ENCODE measurements at places on chromosomes 1 and 21. TPM values are rescaled to one million over a fixed set of nuclear protein-coding genes. Genes with fewer than 3 reads are reported as not detected.

TEDDM1 gene
- not detected for total RNA-seq

CHD1L gene
- 36.6 TPM for total RNA-seq

GJB3 gene
- 0.54 TPM for total RNA-seq

CD5L gene
- not detected for total RNA-seq

IL24 gene
- total RNA-seq, result not detected

SCMH1 gene
- total RNA-seq, result 41.7 TPM

RAP1GAP gene
- 0.92 TPM for total RNA-seq

UROD gene
- total RNA-seq, result 67.4 TPM

DNA sequence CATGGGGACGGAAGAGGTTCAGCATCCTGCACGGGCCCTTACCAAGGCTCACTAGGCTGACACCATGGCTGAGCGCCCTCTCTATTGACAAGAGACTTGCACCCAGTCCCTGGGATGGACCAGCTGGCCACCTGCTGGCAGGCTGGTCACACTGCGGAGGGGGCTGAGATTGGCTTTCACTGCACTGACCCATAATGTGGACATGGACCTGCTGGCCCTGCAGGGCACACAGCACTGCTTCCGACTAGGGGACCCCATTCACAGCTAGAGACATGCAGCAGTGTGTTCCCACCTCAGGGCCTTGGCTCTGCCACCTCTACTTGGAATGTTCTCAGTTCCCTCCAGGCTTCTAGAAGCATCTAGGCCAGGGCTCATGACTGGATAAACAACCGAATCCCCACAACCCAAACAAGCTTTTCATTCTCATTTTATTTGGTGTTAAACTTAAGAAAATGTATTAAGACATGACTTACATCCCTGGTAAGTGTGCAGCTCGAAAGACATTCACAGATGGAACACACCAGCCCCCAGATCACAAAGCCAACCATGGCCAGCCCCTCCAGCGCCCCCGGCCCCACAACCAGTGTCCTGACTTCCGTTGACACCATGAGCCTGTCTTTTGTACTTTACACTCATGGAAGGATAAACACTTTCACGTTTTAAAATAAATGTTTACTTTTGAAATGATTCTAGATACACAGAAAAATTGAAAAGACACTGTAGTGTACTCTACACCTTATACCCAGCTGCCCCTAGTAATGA lies 9.3 kb upstream of the SRARP start:
- H3K27me3 ChIP-seq, result no peaks in the 10 kb centered on the region
- no peaks in the 10 kb centered on the region for H3K36me3 ChIP-seq
- H3K27ac ChIP-seq, result no peak overlapping the region
- no peak for DNase-seq
- no peaks in the 10 kb centered on the region for H3K4me1 ChIP-seq

- H3K27me3 ChIP-seq, result no peaks in the 10 kb centered on the region
- DNase-seq, result no peak
- H3K36me3 ChIP-seq, result no peaks in the 10 kb centered on the region
Observed at GRCh38 chr1:76508871-76509270, 358.4 kb upstream of the ST6GALNAC5 start.

DNA sequence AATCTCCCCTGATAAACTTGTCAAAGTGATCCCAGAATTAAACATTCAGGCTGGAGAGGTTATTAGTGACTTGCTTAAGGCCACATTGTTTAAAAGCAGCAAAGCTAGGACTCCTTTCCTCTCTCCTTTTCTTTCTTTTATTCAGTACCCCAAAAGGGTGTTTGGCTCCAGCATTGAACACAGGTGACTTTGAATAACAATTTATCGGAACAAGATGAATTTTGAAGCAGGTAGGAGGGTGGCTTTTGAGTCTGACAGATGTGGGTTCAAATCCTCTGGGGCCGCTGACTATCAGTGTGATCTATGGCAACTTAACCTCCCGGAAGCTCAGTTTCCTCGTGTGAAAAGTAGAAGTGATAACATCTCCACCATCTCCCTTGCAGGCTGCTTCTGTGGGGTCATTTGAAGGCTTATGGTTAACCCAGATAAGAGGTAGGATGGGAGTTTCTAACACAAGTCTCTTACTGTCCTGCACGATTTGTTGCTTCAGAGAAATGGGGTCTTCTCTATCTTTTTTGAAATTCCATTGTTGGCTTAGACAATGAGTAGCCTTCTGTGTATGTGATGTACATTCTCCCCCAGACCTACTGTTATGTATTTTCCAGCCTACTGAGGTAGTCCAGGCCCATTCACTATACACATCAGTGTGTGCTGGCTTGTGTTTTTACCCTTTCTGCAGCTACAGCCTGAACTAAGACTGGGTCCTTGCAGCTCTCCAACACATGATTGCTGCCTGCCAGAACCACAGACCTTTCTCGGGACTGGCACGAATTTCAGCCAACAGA lies 29.0 kb downstream of the JUN start:
- peak overlapping the region; percentile 58 for H3K27ac ChIP-seq
- peak overlapping the region; percentile 0 for H3K4me3 ChIP-seq
- peaks cover 32% of the 10 kb centered on the region for H3K4me1 ChIP-seq
- no peak for DNase-seq

GRCh38 chr1:211133836-211134669 lies at the start of gene KCNH1:
Gene KCNH1, minus strand, starts transcription at chr1:211134148. Its CDS starts 203 bp downstream, at chr1:211133945.
- H3K36me3 ChIP-seq, result no peaks in the 10 kb centered on the region
- peaks cover 17% of the 10 kb centered on the region for H3K4me1 ChIP-seq

- DNase-seq, result no peak
- no peaks in the 10 kb centered on the region for H3K27me3 ChIP-seq
- H3K4me1 ChIP-seq, result no peaks in the 10 kb centered on the region
- H3K4me3 ChIP-seq, result no peak overlapping the region
- no peak overlapping the region for H3K27ac ChIP-seq
Observed at GRCh38 chr1:53473463-53473862, 14.3 kb downstream of the DMRTB1 start.

- no peaks in the 10 kb centered on the region for H3K27me3 ChIP-seq
- no peak for DNase-seq
- H3K27ac ChIP-seq, result no peak overlapping the region
- H3K4me1 ChIP-seq, result no peaks in the 10 kb centered on the region
- H3K4me3 ChIP-seq, result no peak overlapping the region
Observed at GRCh38 chr1:181911715-181912114, 149.8 kb downstream of the ZNF648 start.

- H3K27ac ChIP-seq, result no peak overlapping the region
- no peaks in the 10 kb centered on the region for H3K27me3 ChIP-seq
- DNase-seq, result no peak
Observed at GRCh38 chr1:59664166-59664565, 150.6 kb upstream of the HOOK1 start.

DNA sequence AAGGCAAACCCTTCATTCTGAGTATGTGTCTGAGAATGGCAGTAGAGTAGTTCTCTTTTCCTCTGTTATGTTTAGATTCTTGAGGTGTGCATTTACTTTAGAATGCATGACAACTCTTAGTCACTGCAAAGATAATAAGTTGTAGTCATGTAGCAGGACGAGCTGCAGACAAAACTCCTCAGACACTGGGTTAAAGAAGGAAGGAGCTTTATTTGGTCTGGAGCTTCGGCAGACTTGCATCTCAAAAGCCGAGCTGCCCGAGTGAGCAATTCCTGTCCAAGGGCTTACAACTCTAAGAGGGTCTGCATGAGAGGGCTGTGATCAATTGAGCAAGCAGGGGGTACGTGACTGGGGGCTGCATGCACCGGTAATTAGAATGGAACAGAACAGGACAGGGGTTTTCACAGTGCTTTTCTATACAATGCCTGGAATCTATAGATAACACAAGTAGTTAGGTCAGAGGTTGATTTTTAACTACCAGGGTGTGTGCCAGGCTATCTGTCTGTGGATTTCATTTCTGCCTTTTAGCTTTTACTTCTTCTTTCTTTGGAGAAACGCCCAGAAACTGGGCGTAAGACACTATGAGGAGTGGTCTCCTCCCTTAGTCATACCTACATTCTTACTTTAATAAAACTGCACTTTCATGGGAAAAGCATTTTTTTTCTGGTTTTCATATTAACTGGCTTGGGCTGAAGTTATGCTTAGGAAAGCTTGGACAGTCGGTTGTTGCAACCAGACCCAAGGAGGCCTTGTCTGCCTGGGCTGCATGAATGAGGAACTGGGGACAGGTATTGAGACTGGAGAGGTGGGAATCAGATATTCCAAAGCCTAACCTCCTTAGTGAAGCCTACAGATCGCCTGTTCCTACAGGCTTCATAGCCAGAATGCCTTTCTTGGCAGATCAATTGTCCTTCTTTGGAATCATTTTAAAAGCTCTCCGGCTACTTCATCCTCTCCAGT lies 115.1 kb downstream of the RHOU start:
- no peak overlapping the region for H3K4me3 ChIP-seq
- no peaks in the 10 kb centered on the region for H3K36me3 ChIP-seq
- no peak for DNase-seq
- no peaks in the 10 kb centered on the region for H3K4me1 ChIP-seq
- no peak overlapping the region for H3K27ac ChIP-seq
- H3K27me3 ChIP-seq, result no peaks in the 10 kb centered on the region

GRCh38 chr1:5994713-5995621 lies 2.7 kb upstream of the NPHP4 start:
- H3K36me3 ChIP-seq, result no peaks in the 10 kb centered on the region

GRCh38 chr1:157400766-157401165 lies 151.5 kb downstream of the FCRL5 start:
- H3K36me3 ChIP-seq, result no peaks in the 10 kb centered on the region
- no peak overlapping the region for H3K4me3 ChIP-seq
- no peaks in the 10 kb centered on the region for H3K4me1 ChIP-seq
- H3K27ac ChIP-seq, result no peak overlapping the region

DNA sequence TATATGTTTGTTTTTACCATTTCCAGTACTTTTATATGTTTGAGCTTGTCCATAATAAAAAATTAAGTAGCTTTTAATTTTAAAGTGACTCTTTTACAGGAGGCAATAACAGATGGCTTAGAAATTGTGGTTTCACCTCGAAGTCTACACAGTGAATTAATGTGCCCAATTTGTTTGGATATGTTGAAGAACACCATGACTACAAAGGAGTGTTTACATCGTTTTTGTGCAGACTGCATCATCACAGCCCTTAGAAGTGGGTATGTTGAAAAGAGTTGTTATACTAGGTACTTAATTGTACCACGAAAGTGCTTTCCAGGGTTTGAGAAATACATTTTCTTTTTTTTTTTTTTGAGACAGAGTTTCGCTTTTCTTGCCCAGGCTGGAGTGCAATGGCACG lies 46.1 kb downstream of the RNF2 start:
- H3K27me3 ChIP-seq, result no peaks in the 10 kb centered on the region
- H3K36me3 ChIP-seq, result peaks cover 13% of the 10 kb centered on the region
- no peak overlapping the region for H3K27ac ChIP-seq
- no peaks in the 10 kb centered on the region for H3K4me1 ChIP-seq

DNA sequence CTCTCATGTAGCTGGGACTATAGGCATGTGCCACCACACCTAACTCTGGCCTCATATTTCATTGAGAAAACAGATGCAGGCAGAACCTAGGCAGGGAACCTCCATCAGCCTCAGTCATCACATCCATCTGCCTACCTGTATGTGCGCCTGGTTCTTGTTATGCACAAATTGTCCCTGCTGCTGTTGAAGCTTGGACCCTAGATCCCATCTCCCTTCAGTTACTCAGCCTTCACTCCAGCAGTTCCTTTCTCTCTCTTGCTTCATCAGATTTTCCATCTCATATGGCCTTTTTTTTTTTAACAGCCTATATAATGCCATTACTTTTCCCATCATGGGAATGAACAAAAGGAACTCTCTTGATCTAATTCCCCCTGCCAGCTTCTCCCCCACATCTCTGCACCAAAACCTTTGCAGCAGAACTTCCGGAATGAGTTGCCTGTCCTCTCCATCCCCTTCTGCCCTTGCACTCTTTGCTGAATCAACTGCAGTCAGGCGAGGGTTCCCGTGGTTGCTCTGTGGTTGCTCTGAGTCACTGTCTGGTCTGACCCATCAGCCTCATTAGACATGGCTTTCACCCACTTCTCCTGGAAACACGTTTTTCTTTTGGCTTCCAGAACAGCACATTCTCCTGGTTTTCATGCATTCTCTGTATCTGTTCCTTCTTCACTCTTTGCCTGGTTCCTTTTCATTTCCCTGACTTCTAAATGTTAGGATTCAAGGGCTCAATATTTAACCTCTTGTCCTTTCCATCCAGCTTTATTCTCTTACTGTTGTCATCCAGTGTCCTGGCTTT lies 41.5 kb downstream of the UBE4B start:
- H3K27me3 ChIP-seq, result no peaks in the 10 kb centered on the region
- peaks cover 11% of the 10 kb centered on the region for H3K4me1 ChIP-seq
- H3K4me3 ChIP-seq, result no peak overlapping the region
- peak overlapping the region; percentile 45 for H3K27ac ChIP-seq
- no peaks in the 10 kb centered on the region for H3K36me3 ChIP-seq

GRCh38 chr1:11535761-11536572 lies 57.0 kb downstream of the DISP3 start:
- no peaks in the 10 kb centered on the region for H3K27me3 ChIP-seq
- H3K4me3 ChIP-seq, result no peak overlapping the region
- H3K36me3 ChIP-seq, result no peaks in the 10 kb centered on the region

GRCh38 chr1:39266269-39266668 lies 61.8 kb downstream of the MACF1 start:
- peaks cover 67% of the 10 kb centered on the region for H3K4me1 ChIP-seq
- no peak for DNase-seq
- H3K4me3 ChIP-seq, result no peak overlapping the region
- H3K36me3 ChIP-seq, result no peaks in the 10 kb centered on the region

GRCh38 chr1:159200769-159201168 lies 3.9 kb upstream of the ACKR1 start:
- H3K36me3 ChIP-seq, result no peaks in the 10 kb centered on the region
- H3K4me3 ChIP-seq, result no peak overlapping the region
- no peaks in the 10 kb centered on the region for H3K4me1 ChIP-seq
- no peak for DNase-seq
- H3K27me3 ChIP-seq, result no peaks in the 10 kb centered on the region
- no peak overlapping the region for H3K27ac ChIP-seq

DNA sequence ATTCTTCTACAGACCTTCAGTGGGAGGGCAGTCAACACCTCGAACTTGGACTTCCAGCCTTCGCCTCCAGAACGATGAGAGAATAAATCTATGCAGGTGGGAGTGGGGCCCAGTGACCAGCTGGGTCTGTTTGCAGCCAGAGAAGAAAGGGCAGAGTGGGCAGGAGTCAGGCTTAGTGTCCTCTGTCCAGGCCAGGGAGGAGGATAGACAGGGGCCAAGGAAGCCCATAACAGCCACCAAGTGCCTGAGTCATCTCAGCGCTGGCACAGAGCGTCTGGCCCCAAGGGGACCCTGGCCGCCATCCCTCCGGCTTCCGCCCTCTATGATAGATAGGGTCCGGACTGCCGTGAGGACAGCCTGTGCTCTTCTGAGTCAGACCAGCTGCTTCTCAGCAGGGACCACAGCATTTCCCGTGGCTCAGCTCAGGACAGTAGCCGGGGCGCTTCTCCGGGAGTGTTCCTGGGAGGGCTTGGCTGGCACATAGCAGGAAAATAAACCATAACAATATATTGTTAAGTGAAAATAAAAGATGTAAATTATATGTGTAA lies 133.1 kb upstream of the C1orf174 start:
- no peaks in the 10 kb centered on the region for H3K4me1 ChIP-seq
- DNase-seq, result no peak
- no peak overlapping the region for H3K27ac ChIP-seq
- no peak overlapping the region for H3K4me3 ChIP-seq
- no peaks in the 10 kb centered on the region for H3K27me3 ChIP-seq
- H3K36me3 ChIP-seq, result no peaks in the 10 kb centered on the region

Data from thoracic aorta (tissue), 2 donors.